ENCODE measurements at places on chromosomes 6 and 20. TPM values are rescaled to one million over a fixed set of nuclear protein-coding genes. Genes with fewer than 3 reads are reported as not detected.

GRCh38 chr6:120648713-120649112 lies 685.6 kb downstream of the TBC1D32 start:
- H3K4me1 ChIP-seq: no peaks in the 10 kb centered on the region
- H3K27ac ChIP-seq: no peak overlapping the region
- no peaks in the 10 kb centered on the region for H3K27me3 ChIP-seq
- H3K36me3 ChIP-seq: no peaks in the 10 kb centered on the region
- DNase-seq: no peak
- no peak overlapping the region for H3K4me3 ChIP-seq

DNA sequence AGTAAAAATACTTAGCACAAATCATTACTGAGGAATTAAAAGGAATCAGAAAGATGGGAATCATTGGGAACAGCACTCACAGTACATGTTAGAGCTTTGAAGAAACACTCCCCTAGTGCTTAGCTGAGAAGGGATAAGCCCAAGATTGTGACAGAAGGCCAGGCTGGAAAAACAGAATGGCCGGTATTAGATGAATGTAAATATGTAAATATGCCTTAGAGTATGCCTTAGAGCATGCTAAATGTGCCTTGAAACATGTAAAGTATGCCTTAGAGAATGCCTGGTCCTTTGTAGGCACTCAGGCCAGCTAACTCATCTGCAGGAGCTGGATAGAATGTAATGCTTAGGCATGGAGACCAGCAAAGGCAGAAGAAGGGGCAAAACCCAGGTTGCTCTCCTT lies 10.6 kb upstream of the TENT5A start:
- no peak overlapping the region for H3K4me3 ChIP-seq
- no peak for DNase-seq
- H3K36me3 ChIP-seq: no peaks in the 10 kb centered on the region
- no peak overlapping the region for H3K27ac ChIP-seq
- peaks cover 11% of the 10 kb centered on the region for H3K4me1 ChIP-seq

DNA sequence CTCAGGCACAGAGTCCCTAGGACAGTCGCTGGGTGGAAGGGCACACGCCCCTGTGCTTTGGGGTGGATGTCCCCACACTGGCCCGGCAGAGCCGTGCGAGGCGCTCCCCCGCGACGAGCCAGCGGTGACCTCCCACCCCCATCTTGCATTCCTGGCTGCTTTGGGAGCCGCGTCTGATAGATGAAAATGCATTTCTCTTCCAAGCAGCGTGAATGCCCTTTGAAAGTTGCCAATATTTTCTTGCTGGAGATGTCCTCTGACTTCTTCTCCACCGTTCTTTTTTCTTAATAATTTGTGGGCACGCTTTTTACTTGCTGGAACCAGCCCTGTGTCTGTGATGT lies 29.9 kb downstream of the COL20A1 start:
- H3K4me3 ChIP-seq: no peak overlapping the region
- H3K27me3 ChIP-seq: peaks cover 83% of the 10 kb centered on the region
- peaks cover 15% of the 10 kb centered on the region for H3K4me1 ChIP-seq
- H3K36me3 ChIP-seq: no peaks in the 10 kb centered on the region
- no peak for DNase-seq
- no peak overlapping the region for H3K27ac ChIP-seq

The DDO gene
- total RNA-seq: 1.5 TPM

The GSTA3 gene
- not detected for total RNA-seq

The SLC4A11 gene
- not detected for total RNA-seq
